ENCODE measurements at places on chromosomes 12 and 14. TPM values are rescaled to one million over a fixed set of nuclear protein-coding genes. Genes with fewer than 3 reads are reported as not detected.

GRCh38 chr12:65586796-65587195, 237.5 kb upstream of the HMGA2 start:
- H3K27me3 ChIP-seq = no peaks in the 10 kb centered on the region
- no peak overlapping the region for H3K27ac ChIP-seq
- no peak for DNase-seq
- no peak overlapping the region for H3K4me3 ChIP-seq

Gene DEPDC4
- 0.27 TPM for total RNA-seq

DNA sequence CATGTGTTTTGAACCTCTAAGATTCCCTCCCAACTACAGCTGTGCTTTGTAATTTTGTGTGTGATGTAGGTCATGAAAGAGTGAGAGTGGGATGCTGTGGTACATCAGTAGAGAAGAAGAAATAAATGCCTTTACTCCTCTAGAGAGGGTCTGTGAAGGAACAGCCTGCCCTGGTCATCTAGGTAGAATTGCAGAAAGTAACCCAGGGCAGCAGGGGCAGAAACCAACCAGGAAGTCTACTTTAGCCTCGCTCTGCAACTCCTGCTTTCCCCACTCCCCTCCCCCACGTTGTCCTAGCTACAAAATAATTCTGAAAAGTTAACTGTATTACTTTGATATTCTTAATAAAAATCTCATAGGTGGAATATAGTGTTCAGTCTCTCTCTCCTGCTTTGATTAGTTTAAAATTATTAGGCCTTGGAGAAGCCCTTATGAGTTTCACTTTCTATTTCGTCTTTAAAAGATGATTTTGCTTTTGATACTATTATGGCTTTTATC, 7.5 kb downstream of the TBK1 start:
- peak overlapping the region; percentile 59 for H3K4me3 ChIP-seq
- peaks cover 22% of the 10 kb centered on the region for H3K4me1 ChIP-seq
- H3K36me3 ChIP-seq = peaks cover 4% of the 10 kb centered on the region
- DNase-seq = no peak
- H3K27ac ChIP-seq = peak overlapping the region; percentile 77

Gene WSCD2
- total RNA-seq = not detected

DNA sequence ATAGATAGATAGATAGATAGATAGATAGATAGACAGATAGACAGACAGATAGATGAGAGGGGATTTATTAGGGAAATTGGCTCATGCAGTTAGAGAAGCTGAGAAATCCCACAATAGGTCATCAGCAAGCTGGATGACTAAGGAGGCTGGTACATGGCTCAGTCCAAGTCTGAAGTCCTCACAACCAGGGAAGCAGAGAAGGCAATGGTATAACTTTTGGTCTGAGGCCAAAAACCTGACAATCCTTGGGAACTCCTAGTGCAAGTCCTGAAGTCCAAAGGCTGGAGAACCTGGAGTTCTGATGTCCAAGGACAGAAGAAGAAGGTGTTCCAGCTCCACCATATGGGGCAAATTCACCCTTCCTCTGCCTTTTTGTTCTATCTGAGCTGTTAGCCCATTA, 517.6 kb upstream of the ATP2B1 start:
- no peak overlapping the region for H3K4me3 ChIP-seq
- no peak for DNase-seq
- no peaks in the 10 kb centered on the region for H3K36me3 ChIP-seq

DNA sequence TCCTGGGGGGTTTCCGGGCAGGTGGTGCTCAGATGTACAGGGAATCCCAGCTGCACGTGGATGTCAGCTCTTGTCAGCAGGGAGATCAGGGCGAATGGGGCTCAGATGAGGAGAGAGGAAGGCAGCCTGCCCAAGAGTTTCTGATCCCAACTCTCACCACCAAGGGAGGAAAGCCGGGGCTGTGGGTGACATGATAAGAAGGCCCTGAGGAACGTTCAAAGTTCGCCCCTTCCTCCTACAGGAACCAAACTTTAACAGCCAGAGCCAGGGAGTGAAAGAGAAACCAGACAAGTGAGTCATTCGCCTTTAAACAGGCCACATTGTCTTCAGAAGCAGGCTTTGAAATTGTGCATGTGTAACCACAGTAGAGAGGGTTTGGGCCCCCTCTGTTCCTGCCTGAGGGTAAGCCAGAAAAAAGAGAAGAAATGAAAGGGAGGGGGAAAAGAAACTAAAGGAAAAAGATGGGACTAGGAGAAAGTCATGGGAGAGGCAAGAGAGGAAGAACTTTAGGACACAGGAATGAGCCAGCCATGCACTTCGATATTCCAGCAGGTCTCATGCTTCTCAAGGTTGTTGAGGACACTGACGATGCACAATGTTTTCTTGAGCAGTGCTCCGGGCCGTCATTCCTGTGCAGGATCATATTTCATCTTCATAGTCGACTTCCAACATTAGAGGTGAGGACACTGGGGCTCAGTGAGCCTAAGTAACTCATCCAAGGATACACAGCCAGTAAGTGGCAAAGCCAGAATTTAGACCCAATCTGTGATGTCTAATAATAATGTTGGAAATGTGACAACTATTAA, 691.4 kb upstream of the TBX3 start:
- no peaks in the 10 kb centered on the region for H3K4me1 ChIP-seq
- H3K36me3 ChIP-seq = no peaks in the 10 kb centered on the region
- no peak overlapping the region for H3K4me3 ChIP-seq
- no peaks in the 10 kb centered on the region for H3K27me3 ChIP-seq

- no peaks in the 10 kb centered on the region for H3K27me3 ChIP-seq
- H3K4me3 ChIP-seq = no peak overlapping the region
- H3K36me3 ChIP-seq = no peaks in the 10 kb centered on the region
- no peaks in the 10 kb centered on the region for H3K4me1 ChIP-seq
These were observed 9.0 kb upstream of the LRFN5 start for GRCh38 chr14:41597647-41598046.

Gene CAPZA3
- total RNA-seq = not detected

DNA sequence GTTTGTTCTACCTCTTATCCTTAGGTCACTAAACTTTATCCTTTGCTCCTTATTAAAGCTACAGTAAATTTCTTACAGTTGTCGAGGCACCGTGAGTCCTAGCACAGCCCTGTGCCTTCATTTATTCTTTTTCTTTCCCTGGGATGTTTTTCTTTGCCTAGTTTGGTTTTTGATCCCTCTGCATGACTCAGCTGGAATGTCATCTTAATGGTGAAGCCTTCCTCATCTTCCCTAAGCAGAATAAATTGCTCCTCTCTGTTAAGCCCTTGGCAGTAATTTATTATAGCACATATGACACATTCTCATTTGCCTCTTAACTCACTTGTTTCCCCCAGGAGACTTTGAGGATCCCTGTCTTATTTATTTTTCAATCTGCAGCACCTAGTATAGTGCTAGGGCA, 16.6 kb downstream of the ACTR10 start:
- no peak overlapping the region for H3K27ac ChIP-seq
- H3K4me3 ChIP-seq = no peak overlapping the region
- peaks cover 57% of the 10 kb centered on the region for H3K36me3 ChIP-seq
- DNase-seq = no peak
- no peaks in the 10 kb centered on the region for H3K27me3 ChIP-seq

- no peak for DNase-seq
- H3K27me3 ChIP-seq = peaks cover 3% of the 10 kb centered on the region
- H3K36me3 ChIP-seq = no peaks in the 10 kb centered on the region
- no peak overlapping the region for H3K4me3 ChIP-seq
- no peaks in the 10 kb centered on the region for H3K4me1 ChIP-seq
- no peak overlapping the region for H3K27ac ChIP-seq
These were observed 116.6 kb downstream of the TSPAN9 start for GRCh38 chr12:3193755-3194154.

Gene LRCOL1
- not detected for total RNA-seq

Gene TMEM229B
- total RNA-seq = 9.1 TPM

DNA sequence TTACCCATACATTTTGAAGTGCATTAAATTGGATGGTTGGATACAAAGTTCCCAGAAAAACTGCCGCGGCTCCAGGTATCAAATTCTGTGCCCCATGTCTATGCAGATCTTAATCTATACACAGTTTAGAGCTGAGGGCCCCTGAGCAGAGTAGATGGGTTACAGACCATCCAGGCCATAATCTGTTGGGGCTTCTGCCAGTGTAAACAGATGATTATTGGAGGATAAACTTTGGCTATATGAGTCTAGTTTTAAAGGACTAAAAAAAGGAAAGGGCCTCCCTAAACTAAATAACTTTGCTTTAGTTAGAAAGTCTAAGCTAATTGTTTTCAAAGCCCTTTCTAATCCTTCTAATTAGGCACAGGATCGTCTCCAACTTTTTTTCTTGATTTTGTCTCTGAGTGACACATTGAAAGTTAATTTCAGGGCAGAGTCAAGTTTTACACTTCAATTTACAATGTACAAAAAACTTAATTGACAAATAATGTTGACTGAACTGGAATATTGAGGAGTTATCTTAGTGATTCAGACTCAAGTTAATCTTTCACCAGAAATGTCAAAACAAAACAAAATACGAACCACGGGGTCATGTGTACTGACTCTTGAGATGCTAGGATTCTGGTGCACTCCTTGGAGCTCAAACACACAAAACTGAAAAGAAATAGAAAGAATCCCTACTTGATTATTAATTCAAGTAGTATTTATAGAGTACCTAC, 133.9 kb upstream of the SCAF11 start:
- no peak overlapping the region for H3K27ac ChIP-seq
- no peak for DNase-seq
- no peaks in the 10 kb centered on the region for H3K36me3 ChIP-seq
- no peak overlapping the region for H3K4me3 ChIP-seq
- no peaks in the 10 kb centered on the region for H3K4me1 ChIP-seq

DNA sequence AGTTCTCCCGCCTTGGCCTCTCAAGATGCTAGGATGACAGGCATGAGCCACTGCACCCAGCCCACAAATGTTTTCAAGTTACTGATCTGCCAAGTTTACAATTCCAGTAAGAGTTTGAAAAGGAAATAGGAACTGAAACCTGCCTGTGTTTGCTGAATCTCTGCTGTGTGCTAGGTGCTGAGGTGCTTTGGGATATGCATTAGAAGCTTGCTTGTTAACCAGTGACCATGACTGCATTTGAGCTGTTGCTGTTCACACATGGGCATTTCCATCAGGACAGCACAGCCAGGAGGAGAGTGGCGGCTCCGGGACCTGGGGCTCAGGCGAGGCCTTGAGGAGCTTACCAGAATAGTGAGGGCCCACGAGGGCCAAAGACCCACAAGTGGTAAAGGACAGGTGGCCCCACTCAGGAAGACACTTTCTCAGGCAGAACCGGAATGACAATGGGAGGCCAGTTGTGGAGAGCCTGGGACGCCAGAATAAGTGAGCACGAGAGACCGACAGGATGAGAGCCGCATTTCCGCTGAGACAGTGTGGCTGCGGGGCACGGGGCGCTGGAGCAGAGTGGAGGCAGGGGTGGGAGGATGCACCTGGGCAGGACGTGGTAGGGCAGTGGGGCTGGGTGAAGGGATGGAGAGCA, 54.5 kb upstream of the MMP17 start:
- H3K27me3 ChIP-seq = no peaks in the 10 kb centered on the region
- peaks cover 20% of the 10 kb centered on the region for H3K4me1 ChIP-seq
- no peak overlapping the region for H3K27ac ChIP-seq
- peak; percentile 42 for DNase-seq
- peaks cover 64% of the 10 kb centered on the region for H3K36me3 ChIP-seq

Gene MANSC4
- not detected for total RNA-seq

DNA sequence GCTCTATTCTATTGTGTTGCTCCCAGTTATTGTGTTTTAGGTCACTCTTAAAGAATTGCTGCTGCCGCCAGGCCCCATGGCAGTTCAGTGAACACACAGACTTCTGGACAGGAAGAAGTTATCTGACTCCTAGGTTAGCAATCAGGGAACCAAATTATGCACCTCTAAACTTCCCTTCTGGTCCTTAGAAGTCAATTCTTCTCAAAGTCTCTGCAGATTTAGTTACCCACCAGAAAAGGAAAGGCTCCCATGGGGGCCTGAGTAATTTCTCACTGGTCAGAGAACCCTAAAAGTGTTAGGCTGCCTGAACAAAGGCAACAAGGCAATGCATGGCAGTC, 10.0 kb downstream of the EMP1 start:
- no peak overlapping the region for H3K27ac ChIP-seq
- H3K4me1 ChIP-seq = peaks cover 6% of the 10 kb centered on the region
- no peak for DNase-seq
- H3K27me3 ChIP-seq = no peaks in the 10 kb centered on the region

- H3K4me3 ChIP-seq = no peak overlapping the region
- H3K4me1 ChIP-seq = no peaks in the 10 kb centered on the region
- DNase-seq = no peak
- H3K27me3 ChIP-seq = no peaks in the 10 kb centered on the region
- H3K36me3 ChIP-seq = no peaks in the 10 kb centered on the region
These were observed 173.8 kb downstream of the BCAT1 start for GRCh38 chr12:24775073-24775472.

GRCh38 chr12:121932914-121933521, 14.6 kb downstream of the CFAP251 start:
- no peaks in the 10 kb centered on the region for H3K36me3 ChIP-seq
- H3K27me3 ChIP-seq = no peaks in the 10 kb centered on the region
- no peak overlapping the region for H3K27ac ChIP-seq
- no peak for DNase-seq
- no peaks in the 10 kb centered on the region for H3K4me1 ChIP-seq
- H3K4me3 ChIP-seq = no peak overlapping the region

DNA sequence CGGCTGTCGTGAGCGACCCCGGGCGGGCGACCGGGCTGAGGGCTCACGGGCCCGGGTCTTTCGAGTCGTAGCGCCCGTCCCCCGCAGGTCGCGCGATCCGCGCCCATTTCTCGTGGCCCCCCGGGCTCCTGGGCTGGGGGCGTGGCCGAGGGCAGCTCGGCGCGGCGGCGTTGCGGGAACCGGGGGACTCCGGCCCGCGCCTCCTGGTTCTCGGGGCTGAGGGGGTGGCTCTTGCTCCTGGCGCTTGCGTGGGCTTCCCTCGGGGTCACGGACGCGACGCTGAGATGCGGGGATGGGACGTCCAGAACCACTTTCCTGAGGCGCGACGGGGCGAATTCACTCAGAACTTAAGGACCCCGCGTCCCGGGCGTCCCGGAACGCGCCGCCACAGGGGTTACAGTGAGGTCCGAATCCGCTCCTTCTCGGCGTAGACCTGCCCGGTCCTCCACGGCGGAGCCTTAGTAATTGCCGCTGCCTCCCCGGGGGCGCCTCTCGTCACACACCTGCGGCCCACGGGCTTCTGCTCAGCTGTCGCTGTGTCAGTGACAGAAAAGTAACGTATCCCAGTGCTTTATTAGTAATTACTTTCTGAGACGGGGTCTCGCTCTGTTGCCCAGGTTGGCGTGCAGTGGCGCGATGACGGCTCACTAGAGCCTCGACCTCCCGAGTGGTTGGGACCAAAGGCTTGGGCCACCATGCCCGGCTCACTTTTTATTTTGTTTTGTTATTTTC, 606 bp downstream of the EP400 start:
- peak overlapping the region; percentile 34 for H3K27ac ChIP-seq
- H3K4me1 ChIP-seq = peaks cover 47% of the 10 kb centered on the region
- no peaks in the 10 kb centered on the region for H3K27me3 ChIP-seq
- DNase-seq = peak; percentile 23

Gene SERPINA12
- total RNA-seq = not detected

GRCh38 chr14:101619484-101619883, 58.2 kb downstream of the DIO3 start:
- no peak overlapping the region for H3K4me3 ChIP-seq
- H3K27ac ChIP-seq = no peak overlapping the region
- DNase-seq = no peak
- no peaks in the 10 kb centered on the region for H3K27me3 ChIP-seq

Gene OAS2
- 16.2 TPM for total RNA-seq

Measured in CD4-positive, alpha-beta T cell (primary cell).